Activated naive CD8-positive, alpha-beta T cell treated with anti-CD3 and anti-CD28 coated beads, Interleukin-2, amount 10 ng/mL, durations not matched to agents 7 days and 5 days (primary cell): ENCODE measurements at places on chromosomes 3 and 15. TPM values are rescaled to one million over a fixed set of nuclear protein-coding genes. Genes with fewer than 3 reads are reported as not detected.

DNA sequence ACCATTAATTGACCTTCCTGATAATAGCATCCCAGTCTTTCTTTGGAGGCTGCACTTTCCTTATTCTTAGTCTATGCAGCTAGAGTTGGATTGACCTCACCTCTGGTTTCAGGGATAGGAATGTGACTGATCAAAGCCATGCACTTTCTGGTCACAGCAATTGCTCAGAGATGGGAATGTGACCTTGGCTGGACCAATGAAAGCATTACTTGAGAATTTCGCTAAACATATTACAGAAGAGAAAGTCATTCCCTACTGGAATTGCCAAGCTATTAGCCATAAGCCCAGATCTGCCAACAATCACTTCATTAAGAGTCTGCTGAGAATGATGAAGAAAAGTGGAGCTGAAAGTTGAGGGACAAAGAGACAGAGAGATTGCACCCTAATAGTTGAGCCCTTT lies 32.7 kb downstream of the RTP1 start:
- no peak for DNase-seq

PLXND1 gene
- total RNA-seq: 38.3 TPM

ITIH1 gene
- total RNA-seq: not detected

GOLGA6D gene
- not detected for total RNA-seq

FBXL22 gene
- 1.2 TPM for total RNA-seq
